ENCODE measurements at places on chromosomes 3 and 15. TPM values are rescaled to one million over a fixed set of nuclear protein-coding genes. Genes with fewer than 3 reads are reported as not detected.

DNA sequence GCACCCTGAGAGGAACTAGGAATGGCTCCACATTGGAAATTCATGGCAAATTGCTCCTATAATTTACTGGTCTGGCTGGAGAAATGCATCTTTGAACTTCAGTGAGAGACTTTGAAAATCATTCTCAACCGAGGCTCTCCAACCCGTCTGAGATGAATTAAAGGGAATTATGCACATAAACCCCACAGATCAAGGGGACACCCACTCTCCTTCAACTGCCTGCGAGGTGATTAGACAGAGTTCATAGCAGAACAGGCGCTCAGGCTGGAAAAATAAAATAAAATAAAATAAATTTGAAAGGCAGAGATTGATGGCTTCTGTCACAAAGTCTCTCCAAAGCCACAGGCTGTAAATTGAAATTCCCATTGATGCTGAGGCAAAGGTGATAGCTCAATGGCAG lies 37.7 kb downstream of the MEGF11 start:
- DNase-seq = no peak

DNA sequence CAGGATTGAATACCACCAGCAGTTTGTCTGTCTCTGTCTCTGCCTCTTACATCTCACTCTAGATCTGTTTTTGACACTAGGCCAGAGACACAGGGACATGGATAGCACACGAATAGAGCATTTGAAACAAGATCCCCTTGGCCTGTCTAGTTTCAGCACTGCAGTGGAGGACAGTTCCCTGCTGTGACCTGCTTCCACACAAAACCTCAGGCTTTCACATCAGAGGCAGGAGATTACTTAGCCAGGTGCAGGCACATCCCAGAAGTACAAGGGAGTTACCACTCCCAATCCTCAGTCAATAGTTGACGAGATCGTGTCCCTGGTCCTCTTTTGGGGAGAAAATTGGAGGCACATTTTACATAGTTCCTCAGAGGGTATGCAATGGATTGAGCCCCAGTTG lies 34.0 kb upstream of the CCK start:
- DNase-seq = no peak

- DNase-seq = no peak
Observed at GRCh38 chr3:24386458-24386857, 108.2 kb downstream of the THRB start.

DNA sequence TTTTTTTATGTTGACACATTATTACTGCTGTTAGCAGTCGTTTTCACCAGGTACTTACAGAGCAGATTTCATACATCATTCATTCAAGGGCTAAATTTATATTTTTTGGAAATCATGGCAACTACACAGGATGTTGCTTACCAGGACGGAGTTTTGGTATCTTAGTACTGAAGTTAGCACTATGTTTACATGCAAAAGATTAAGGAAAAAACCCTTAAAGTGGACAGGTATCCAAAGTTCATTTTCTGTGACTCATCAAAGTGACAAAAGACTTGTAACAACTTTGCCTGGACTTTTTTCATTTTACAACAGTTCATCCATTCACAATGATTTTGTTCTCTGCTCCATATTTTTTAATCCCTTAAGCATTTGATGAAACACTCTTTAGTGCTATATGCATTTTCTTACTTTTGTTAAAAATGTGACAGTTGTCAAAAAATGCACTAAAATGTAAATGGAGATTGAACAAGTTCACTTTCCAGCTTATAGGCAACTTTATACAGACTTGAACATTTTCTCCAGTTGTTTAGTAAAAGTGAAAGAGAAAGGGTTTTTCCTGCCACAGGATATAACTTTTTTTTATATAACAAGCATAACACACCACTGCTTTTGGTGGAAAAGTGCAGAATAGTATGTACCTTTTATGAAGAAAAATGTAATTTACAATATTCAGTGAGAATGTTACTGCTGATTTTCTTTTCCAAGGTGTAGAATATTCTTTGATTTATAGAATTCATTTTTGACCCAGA lies 104.1 kb downstream of the STT3B start:
- no peak for DNase-seq

DNA sequence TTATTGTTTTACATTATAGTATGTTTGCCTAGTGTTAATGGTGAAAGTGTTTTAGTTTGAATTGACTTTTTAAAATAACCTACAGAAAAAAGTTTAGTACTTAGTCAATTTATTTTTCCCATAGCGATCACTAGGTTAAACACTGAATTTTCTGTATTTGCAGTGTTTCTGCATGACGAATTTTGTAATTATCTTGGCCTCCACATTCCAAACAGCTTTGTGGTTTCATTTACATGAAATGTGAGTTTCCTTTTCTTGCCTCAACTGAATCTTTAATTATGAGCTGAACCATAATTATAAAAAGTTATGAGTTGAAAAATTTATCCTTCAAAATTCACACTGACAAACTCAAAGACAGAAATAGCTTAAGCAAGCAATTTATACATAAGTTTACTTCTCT lies 235.5 kb downstream of the CTNNB1 start:
- DNase-seq = no peak

- no peak for DNase-seq
Observed at GRCh38 chr3:102018551-102018950, 169.2 kb downstream of the NFKBIZ start.

The FNDC3B gene
- 85.0 TPM for total RNA-seq

The CLEC3B gene
- 13.7 TPM for total RNA-seq

Data from dorsolateral prefrontal cortex (tissue), 122 donors.